Spleen (tissue), 13 donors: ENCODE measurements at places on chromosomes 1 and 21.

GRCh38 chr1:43036932-43037331, 78.3 kb upstream of the SLC2A1 start:
- DNase-seq = no peak

DNA sequence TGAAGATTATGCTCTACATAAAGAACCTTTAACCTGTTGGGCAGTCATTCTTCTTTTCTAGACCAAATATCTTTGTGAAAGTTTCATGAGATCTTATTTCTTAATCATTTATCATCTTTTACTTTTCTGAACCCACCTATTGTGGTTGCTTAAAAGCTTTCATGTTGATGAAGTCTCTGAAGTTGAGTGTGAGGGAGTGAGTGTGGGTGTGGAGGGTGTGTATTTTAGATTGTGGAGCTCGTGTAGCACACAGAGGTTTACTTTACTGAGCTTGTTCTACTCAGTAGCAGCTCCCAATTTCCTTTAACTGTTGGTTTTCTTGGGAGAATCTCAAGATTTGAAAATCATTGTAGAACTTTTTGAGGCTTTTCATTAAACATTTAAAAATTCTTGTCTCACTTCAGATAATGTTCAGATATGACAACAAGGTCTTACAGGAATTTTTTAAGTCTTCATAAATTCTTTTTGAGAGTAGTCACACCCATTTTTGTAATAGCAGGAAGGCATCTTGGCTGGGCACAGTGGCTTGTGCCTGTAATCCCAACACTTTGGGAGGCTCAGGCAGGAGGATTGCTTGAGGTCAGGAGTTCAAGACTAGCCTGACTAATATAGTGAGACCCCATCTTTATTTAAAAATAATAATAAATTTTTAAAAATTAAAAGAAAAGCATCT, 17.0 kb downstream of the SRRM1 start:
- DNase-seq = no peak

DNA sequence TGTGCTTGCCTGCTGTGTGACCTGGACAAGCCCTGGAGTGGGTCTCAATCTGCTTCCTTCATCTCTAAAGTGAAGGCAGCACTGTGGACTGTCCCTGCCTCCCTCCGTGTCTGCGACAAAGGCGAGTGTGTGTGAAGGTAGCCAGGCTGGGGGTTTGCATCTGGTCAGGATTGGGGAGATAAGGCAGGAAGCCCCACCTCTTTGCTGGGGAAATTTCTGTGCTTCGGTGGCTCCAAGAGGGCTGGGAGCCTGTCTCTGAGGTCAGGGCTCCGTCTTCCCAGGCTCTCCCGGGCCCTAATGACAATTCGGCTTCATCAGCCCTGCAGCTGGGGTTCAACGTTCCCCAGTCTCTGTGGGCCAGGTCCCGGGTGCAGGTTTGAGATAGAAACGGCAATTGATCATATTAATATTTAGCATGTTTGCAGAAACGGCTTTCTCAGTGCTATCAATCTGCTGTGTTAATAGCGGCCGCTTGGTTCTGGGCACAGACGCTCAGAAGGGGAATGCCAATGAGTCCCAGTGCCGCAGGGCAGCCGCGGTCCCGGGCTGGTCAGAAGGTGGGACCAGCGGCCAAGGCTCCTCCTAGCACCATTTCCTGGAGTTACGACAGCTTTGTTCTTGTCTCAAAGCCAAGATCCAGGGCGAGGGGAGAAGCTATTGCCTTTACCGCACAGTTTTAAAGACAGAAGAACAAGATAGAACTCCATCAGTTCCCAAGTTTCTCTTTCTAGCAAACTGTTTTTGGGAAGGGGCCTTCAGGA, 105.7 kb downstream of the PRDM16 start:
- DNase-seq = no peak

GRCh38 chr1:178133239-178133989, 39.5 kb downstream of the RASAL2 start:
- DNase-seq = no peak

GRCh38 chr1:34164771-34165391, at the start of gene CSMD2:
CSMD2 (minus strand) TSS chr1:34165230; CDS start chr1:34165097, 133 bp downstream.
- DNase-seq = no peak

GRCh38 chr1:226029093-226029496, 30.0 kb upstream of the SDE2 start:
- peak; percentile 83 for DNase-seq

DNA sequence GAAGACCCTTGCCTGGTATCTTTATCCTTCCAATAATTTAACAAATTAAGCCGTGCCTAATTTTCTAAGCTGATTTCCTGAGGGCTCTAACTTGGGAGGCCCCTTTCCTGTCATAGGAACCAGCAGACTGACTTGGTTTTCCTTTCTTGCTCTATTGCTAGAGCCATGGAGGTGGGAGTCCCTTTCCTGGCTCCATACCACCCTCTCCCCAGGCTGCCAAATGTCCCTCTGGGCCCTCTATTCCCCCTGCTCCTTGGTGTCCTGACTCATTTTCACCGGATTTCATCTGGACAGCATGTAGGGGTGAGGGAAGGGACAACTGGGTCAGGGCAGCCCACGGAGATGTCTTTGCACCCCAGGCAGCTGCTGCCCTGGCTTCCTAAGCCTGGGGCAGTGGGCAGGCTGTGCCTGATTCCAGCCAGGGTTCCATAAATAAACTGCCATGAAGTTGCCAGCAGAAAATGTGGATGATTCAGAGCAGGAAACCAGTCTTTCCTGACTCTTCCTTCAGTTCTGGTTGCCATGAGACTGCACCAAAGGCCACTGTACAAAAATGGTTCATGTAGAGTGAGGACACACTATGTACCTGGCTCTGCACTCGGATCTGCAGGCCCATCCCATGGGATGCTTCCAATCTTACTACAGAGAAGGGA, 38.0 kb upstream of the SERBP1 start:
- no peak for DNase-seq

DNA sequence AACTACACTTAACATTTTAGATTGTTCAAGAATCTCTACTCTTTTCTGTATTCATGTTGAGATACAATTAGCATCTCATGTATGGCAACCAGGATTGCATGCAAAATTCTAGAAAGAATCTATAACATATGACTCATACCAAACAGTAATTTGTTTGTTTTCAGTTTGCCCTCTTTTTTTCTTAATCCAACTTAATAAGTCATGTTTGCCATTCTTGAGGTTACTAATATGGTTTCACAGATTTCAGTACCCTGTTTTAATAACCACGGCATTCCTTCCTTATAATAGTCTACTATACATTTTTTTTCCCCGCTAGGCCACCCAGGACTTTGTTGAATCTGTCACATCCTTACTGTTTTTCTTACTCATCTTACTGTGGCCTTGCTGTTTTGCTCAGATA, 140.8 kb downstream of the FMN2 start:
- DNase-seq = no peak

DNA sequence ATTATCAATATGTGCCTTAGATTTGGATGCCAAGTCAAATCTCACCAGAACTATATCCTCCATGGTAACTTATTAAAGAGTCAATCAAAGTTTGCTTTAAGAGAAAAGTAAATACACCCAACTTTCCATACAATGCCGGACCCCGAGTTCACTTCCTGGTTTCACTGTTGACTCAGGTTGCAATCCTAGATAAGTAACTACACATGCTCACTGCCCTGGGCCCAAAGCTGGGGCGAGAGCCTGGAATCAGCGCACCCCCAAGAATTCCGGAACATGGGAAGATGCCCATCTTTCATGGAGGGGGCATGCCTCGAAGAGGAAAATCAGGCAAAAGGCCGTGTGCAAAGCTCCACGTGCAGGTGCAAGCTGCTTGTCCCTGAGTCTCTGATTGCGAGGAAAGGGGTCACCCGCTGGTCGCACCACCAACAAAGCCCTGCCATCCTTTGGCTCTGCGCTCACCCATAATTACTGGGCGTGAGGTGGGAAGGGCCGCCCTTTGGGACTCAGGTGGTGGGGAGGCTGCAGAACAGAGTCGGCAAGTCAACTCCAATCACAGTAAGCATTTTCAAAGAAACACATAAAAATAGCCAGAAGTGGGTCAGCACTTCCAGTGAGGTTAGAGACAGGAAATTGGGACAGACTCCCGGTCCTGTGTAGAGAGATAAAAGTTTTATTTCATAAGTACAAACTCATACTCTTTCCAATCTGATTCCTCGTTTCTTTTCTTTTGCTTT, 167.7 kb downstream of the TOMM20 start:
- DNase-seq = no peak

DNA sequence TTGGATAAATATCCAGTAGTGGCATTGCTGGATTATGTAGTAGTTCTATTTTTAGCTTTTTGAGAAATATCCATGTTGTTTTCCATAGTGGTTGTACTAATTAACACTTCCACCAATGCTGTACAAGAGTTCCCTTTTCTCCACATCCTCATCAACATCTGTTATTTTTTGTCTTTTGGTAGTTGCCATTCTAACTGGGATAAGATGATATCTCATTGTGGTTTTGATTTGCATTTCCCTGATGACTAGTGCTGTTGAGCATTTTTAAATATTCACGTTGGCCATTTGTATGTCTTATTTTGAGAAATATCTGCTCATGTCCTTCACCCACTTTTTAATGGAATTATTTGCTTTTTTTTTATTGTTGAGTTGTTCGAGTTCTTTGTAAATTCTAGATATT, 183.9 kb downstream of the PTPRU start:
- no peak for DNase-seq

- DNase-seq = no peak
These were observed 42.9 kb downstream of the RUNX1 start for GRCh38 chr21:35006248-35006647.

DNA sequence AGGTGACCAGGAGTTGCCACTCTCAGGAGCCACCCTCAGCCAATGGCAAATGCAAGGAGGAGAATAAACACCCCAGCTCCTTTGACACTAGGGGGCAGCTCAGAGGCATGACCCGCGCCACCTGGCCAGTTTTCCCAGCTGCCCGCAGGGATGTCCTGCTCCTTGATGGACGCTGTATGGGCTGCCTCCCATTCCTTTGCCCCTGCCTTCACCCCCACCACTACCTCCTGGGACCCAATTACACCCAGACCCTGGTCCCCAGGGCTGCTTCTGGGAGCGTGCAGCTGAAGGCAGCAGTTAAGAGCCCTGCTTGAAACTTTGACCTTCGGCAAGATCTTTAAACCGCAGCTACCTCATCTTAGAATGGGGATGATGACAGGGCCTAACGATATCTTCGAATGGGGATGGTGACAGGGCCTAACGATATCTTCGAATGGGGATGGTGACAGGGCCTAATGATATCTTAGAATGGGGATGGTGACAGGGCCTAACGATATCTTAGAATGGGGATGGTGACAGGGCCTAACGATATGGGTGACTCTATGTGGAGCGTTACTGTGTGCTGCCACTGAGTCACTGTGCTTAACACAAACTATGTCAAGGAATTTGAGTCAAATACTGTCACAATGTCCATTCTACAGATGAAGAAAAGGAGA, 163.0 kb upstream of the KAZN start:
- no peak for DNase-seq

DNA sequence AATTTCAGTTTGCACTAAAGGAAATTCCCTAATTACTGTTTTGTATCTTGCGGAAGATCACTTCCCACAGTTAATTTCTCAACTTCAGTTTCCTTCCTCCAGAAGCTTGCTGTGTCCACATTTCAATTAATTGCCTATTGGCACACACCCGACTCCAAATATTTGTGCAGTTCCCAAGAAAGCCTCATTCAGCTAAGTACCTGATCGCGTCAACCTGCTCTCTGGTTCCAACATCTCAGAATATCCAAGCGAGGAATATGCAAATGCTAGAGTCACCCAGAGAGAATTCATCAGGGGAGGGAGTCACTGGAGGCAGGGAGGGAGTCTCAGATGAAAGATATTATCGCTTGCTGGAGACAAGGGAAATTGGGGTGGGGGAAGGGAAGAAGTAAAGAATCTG, 351.3 kb downstream of the RRAGC start:
- DNase-seq = no peak

DNA sequence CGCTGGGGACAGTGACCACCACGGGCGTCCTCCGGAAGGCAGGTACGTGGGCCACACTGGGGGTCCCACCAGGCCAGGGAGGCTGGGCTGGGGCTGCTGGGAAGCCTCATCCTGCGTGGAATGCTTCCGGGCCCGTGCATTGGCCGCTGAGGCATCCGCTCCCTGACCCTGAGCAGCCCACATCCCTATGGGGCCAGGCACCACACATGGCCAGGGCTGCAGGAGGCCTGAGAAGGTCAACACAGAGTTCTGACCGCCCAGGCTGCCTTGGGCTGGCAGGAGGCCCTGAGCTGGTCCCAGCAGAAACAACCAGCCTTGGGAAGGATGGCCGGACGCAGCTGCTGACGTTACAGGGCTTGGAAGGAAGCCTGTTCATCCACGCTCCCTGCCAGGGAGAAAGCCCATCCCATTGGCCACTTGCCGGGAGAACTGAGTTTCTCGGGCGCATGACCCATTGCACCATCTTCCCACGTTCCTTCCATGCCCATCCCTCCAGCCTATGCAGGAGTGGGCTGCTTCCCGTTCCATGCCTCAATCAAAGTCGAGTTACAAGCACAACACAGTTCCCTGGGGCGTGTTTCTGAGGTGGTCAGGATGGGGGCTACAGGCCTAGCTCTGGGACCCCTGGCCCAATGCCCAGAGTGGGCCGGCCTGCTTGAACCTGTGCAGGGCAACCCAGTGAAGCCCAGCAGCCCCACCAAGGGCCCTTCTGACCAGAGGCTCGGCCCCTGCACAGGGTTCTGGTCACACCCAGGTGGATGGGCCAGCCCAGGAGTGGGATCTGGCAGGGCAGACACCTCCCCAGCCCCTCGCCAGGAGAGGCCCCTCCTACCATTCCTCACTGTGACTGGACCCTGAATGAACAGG, 31.7 kb downstream of the TRIM11 start:
- DNase-seq = peak; percentile 88

DNA sequence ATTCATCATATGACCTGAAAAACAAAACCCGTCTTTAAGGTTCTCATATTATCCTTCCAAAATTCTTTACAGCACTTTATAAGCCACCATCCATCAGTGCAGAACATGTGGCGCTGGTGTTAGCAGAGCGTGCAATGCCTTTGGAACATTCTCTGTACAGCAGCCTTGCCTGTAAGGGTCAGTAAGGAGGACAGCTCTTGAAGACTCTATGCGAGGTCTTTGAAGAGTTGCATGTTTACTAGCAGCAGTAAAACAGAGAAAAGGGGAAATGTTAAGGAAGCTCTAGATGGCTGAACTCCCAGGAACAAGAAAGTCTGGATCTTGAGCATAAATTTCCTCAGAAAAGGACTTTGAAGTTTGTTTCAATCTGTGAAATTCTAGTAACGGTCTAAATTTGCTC, 365.6 kb downstream of the DUSP10 start:
- no peak for DNase-seq

- DNase-seq = no peak
These were observed 231.3 kb downstream of the SDCCAG8 start for GRCh38 chr1:243487036-243487648.

- DNase-seq = peak; percentile 91
These were observed at the start of gene BCAR3 for GRCh38 chr1:93681101-93681988. BCAR3 (minus strand) TSS chr1:93681837; CDS start chr1:93674930, 6,907 bp downstream.

DNA sequence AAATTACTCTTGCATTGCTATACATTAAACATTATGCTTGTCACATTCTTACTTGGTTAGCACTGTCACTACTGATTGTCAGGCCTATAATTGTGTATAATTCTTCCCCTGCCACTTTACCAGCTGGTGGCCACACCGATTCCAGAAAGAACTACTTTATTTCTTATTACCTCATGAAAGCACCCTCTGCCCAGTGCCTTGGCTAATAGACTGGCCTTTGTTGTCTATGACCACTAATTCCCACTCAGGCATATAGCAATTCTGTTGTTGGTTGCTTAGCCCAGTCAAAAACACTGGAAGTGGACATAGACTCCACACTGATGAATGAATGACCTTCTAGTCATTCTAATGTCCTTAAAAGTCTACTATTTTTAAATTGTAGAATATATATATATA, 35.6 kb downstream of the MRPL39 start:
- DNase-seq = no peak
